Mesothelial cell of epicardium (in vitro differentiated cells): ENCODE measurements at places on chromosomes 3 and 15. TPM values are rescaled to one million over a fixed set of nuclear protein-coding genes. Genes with fewer than 3 reads are reported as not detected.
A peak's percentile ranks its signal among the peaks of the same experiment; 100 is the strongest.

DNA sequence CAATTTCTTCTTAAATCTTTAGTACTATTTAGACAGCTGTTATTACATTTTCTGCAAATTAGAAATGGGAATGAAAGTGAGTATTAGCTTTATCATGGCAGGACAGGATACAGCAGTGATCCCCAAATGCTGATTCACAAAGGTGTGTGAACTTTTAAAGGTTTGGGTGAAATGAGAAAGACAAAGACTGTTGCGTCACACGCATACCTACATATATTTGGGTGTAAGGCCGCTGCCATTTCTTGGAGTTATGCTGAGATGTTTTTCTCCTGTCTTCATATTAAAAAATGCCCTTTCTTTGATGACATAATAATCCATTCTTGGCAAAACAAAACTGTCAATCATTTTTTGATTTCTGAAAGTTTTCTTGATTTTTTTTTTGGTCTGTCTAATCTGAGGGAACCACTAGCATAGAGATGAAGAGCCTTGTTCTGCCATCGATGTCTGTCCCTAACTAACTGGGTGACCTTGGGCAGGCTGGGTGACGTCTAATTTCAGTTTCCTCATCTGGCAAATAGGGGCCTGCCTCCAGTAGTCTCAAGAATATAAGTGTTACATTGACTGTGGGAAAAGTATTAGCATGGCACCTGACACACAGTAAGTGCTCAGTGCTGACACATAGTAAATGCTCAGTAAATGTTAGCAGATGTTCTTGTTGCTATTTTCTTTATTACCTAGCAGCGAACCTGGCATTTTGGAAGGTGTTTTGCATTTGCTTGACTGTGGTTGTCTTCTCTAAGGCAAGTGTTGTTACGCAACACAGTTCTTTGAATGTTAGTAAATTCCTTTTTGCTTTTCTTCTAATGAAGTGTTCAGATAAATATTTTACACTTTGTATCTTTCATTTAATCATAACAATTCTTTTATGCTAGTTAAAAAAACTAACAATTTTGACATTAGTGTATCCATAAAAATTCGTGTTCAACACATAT lies 5.0 kb downstream of the MITF start:
- H3K36me3 ChIP-seq = no peaks in the 10 kb centered on the region
- no peak for DNase-seq
- peaks cover 14% of the 10 kb centered on the region for H3K4me1 ChIP-seq
- peaks cover 15% of the 10 kb centered on the region for H3K27me3 ChIP-seq

Gene SCAANT1
- total RNA-seq = not detected in 3 replicates

Gene KCNMB2
- total RNA-seq = 2.9 to 3.9 TPM (median 3.0 TPM) in 3 replicates

DNA sequence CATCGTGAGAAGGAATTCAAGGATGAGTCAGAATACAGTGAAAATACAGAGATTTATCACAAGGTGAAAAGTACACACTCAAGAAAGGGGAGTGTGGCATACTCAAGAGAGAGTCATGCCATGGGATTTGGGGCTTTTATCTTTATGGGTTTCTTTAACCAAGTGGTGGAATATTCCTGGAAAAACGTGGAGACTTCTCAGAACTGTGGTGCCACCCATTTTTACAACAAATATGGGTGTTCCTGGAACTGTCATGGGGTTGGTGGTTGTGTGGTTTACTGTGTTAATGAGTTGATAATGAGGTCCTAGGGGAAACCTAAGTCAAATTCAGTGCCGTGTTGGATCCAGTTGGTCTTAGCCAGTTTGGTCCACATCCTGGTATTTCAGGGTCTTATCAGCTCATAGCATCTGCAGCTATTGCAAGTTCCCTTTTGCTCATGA lies 497.2 kb downstream of the GABRG3 start:
- no peak overlapping the region for H3K4me3 ChIP-seq
- DNase-seq = no peak
- H3K4me1 ChIP-seq = peaks cover 2% of the 10 kb centered on the region
- no peak overlapping the region for H3K27ac ChIP-seq

DNA sequence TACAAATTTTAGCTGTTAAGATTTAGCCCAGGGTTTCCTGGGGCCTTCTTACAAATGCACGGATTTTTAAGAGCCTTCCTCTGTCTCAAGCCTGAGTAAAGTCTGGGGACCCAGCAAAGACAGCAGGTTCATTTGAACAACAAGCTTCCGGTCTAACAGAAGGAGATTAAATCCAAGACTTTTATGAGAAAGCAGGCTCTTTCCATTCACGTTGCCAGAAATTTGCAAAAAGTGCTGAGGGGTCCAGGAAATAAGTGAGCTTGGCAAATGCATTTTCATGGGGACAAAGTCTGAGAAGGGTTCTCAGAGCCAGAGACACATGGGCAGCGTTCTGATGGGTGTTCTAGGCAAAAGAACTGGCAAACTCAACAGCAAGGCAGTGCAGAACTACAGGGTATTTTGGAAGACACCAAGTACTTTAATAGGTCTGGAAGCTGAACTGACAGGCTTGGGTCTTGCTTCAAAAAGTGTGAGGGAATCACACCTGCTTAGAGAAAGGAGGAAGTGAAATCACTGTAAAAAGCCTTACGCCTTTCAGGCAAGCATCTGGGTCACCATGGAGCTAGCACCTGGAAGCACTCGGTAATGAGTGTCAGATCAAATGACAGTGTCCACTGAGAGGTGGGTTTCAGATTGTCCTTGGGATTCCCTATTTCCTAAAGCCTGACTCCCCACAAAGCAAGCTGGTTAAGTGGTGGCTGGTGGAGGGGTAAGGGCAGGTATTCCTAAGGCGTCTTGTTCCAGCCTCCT lies 115.8 kb upstream of the ARHGEF3 start:
- peaks cover 3% of the 10 kb centered on the region for H3K27me3 ChIP-seq
- H3K4me3 ChIP-seq = no peak overlapping the region
- peaks cover 43% of the 10 kb centered on the region for H3K4me1 ChIP-seq
- DNase-seq = no peak
- peaks cover 2% of the 10 kb centered on the region for H3K36me3 ChIP-seq

DNA sequence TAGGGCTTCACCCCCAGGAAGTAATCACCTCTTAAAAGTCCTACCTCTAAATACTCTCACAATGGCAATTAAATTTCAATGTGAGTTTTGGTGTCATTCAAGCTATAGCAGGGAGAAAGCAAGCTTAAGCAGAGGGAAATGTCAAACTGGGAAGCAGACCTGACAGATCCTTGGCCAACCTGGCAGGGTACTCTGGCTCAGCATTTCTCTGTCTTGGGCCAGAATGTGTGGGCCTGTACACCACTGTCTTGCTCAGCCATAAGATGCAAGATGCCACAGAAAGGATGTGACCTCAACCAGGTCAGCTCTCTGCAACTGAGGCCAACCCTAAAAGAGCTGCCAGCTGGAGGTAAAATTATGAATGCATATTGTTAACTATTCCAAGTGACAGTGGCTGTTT lies 130.6 kb upstream of the CMC1 start:
- H3K4me3 ChIP-seq = no peak overlapping the region
- no peak overlapping the region for H3K27ac ChIP-seq
- H3K36me3 ChIP-seq = no peaks in the 10 kb centered on the region
- DNase-seq = no peak
- H3K4me1 ChIP-seq = no peaks in the 10 kb centered on the region

- H3K36me3 ChIP-seq = no peaks in the 10 kb centered on the region
- H3K27me3 ChIP-seq = peaks cover 42% of the 10 kb centered on the region
- DNase-seq = no peak
- no peak overlapping the region for H3K4me3 ChIP-seq
- no peak overlapping the region for H3K27ac ChIP-seq
- H3K4me1 ChIP-seq = peaks cover 43% of the 10 kb centered on the region
Observed at GRCh38 chr3:155747286-155747945, 2.5 kb upstream of the PLCH1 start.

GRCh38 chr15:68284616-68285258 lies 7.2 kb downstream of the FEM1B start:
- H3K27me3 ChIP-seq = no peaks in the 10 kb centered on the region
- peaks cover 42% of the 10 kb centered on the region for H3K4me1 ChIP-seq
- peaks cover 28% of the 10 kb centered on the region for H3K36me3 ChIP-seq
- H3K4me3 ChIP-seq = no peak overlapping the region
- no peak for DNase-seq
- H3K27ac ChIP-seq = no peak overlapping the region

Gene GOLGA8G
- total RNA-seq = not detected in 3 replicates

Gene POLQ
- total RNA-seq = 4.2 to 6.2 TPM (median 4.9 TPM) in 3 replicates

DNA sequence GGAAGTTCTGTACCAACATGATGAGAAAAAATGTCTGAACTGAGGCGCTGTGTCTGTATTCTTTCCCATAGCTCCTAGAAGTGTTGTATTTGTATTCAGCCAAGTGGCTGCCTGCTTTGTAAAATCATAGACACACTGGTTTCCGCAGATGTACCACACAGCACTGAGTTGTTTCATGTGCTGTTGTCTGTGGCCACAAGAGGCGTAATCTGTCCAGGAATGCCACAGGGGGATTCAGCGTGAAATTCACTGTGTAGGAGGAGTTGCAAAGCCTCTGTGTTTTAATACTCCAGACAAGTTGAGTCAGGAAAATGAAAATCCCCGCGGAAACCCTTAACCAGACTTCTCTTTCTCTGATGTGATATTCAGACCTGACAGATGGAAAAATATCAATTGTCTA lies 462.2 kb downstream of the NSUN3 start:
- no peak for DNase-seq
- no peaks in the 10 kb centered on the region for H3K36me3 ChIP-seq
- peak overlapping the region; percentile 21 for H3K27ac ChIP-seq
- H3K4me1 ChIP-seq = peaks cover 29% of the 10 kb centered on the region
- H3K27me3 ChIP-seq = no peaks in the 10 kb centered on the region
- H3K4me3 ChIP-seq = peak overlapping the region; percentile 7

Gene TRIM42
- total RNA-seq = not detected in 3 replicates

Gene P3H2
- total RNA-seq = 14.8 to 17.2 TPM (median 15.8 TPM) in 3 replicates

- H3K36me3 ChIP-seq = peaks cover 46% of the 10 kb centered on the region
- no peak overlapping the region for H3K27ac ChIP-seq
- no peaks in the 10 kb centered on the region for H3K27me3 ChIP-seq
- H3K4me1 ChIP-seq = no peaks in the 10 kb centered on the region
- no peak overlapping the region for H3K4me3 ChIP-seq
- no peak for DNase-seq
Observed at GRCh38 chr3:97948351-97949109, 23.7 kb downstream of the RIOX2 start.

- H3K4me1 ChIP-seq = no peaks in the 10 kb centered on the region
- H3K27ac ChIP-seq = no peak overlapping the region
- DNase-seq = no peak
- H3K27me3 ChIP-seq = no peaks in the 10 kb centered on the region
Observed at GRCh38 chr15:43538091-43538490, 20.7 kb downstream of the MAP1A start.

- H3K4me1 ChIP-seq = peaks cover 8% of the 10 kb centered on the region
- H3K27ac ChIP-seq = no peak overlapping the region
- H3K27me3 ChIP-seq = peaks cover 28% of the 10 kb centered on the region
- H3K4me3 ChIP-seq = no peak overlapping the region
Observed at GRCh38 chr3:14625443-14625842, 26.1 kb upstream of the CCDC174 start.

Gene LTF
- not detected in 3 replicates for total RNA-seq

Gene FBXW12
- total RNA-seq = 0.47 to 0.66 TPM (median 0.51 TPM) in 3 replicates

DNA sequence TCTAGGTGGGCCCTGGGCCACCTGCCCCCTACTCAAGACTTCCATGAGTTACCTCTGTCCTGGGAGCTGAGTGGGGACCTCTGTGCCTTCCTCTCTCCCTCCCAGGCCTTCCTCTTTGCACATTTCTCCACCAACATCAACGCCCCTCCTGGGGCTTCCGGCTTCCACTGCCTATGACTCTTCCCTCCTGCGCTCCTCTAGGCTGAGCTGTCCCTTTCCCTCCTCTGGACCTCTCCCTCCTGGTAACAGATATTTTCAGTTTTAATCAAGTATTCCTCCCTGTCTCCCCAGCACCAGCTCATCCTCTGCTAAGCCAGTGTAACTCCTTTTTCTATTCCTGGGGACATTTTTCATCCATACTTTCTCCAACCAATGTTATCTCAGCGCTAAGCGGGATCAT lies 160.4 kb downstream of the RAB11A start:
- no peaks in the 10 kb centered on the region for H3K36me3 ChIP-seq
- DNase-seq = no peak
- H3K27ac ChIP-seq = no peak overlapping the region
- H3K27me3 ChIP-seq = no peaks in the 10 kb centered on the region
- no peak overlapping the region for H3K4me3 ChIP-seq

Gene ATP1B3
- total RNA-seq = 139 to 154 TPM (median 149 TPM) in 3 replicates

DNA sequence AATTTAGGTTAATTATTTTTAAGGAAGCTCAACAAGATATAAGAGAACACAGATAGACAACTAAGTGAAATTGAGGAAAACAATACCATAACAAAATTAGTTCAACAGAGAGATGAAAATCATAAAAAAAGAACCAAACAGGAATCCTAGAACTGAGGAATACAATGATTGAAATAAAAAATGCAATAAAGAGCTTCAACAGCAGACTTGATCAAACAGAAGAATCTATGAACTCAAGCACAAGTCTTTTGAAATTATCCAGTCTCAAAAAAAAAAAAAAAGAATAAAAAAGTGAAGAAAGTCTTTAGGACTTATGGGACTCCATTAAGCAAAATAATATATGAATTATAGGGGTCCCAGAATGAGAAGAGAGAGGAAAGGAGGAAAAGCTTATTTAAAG lies 42.0 kb upstream of the GNB4 start:
- no peaks in the 10 kb centered on the region for H3K4me1 ChIP-seq
- H3K27ac ChIP-seq = no peak overlapping the region
- no peak for DNase-seq
- H3K27me3 ChIP-seq = no peaks in the 10 kb centered on the region
- peaks cover 4% of the 10 kb centered on the region for H3K36me3 ChIP-seq
- H3K4me3 ChIP-seq = no peak overlapping the region

- no peak overlapping the region for H3K27ac ChIP-seq
- no peak for DNase-seq
- no peaks in the 10 kb centered on the region for H3K36me3 ChIP-seq
- no peak overlapping the region for H3K4me3 ChIP-seq
- H3K27me3 ChIP-seq = peaks cover 6% of the 10 kb centered on the region
Observed at GRCh38 chr3:179455954-179456353, 4.7 kb upstream of the GNB4 start.

- H3K27me3 ChIP-seq = no peaks in the 10 kb centered on the region
- no peak overlapping the region for H3K4me3 ChIP-seq
- H3K36me3 ChIP-seq = no peaks in the 10 kb centered on the region
- peaks cover 37% of the 10 kb centered on the region for H3K4me1 ChIP-seq
Observed at GRCh38 chr15:40053079-40053830, 14.3 kb upstream of the SRP14 start.

Gene CYP8B1
- not detected in 3 replicates for total RNA-seq

Gene NPAP1
- 0.47 to 0.60 TPM (median 0.51 TPM) in 3 replicates for total RNA-seq

Gene MRPL46
- total RNA-seq = 18.6 to 19.2 TPM (median 18.9 TPM) in 3 replicates

Gene TRIM59
- 20.1 to 23.0 TPM (median 21.1 TPM) in 3 replicates for total RNA-seq

Gene NANOGP8
- total RNA-seq = 0.86 to 1.2 TPM (median 0.91 TPM) in 3 replicates

Gene CPEB1
- 0.40 to 0.69 TPM (median 0.63 TPM) in 3 replicates for total RNA-seq

- no peak overlapping the region for H3K4me3 ChIP-seq
- peak overlapping the region; percentile 91 for H3K27ac ChIP-seq
- DNase-seq = no peak
- H3K27me3 ChIP-seq = no peaks in the 10 kb centered on the region
Observed at GRCh38 chr15:64589435-64590084, 129.2 kb downstream of the ZNF609 start.

Gene MYO5C
- total RNA-seq = 19.9 to 23.1 TPM (median 23.0 TPM) in 3 replicates

- no peaks in the 10 kb centered on the region for H3K36me3 ChIP-seq
- no peak overlapping the region for H3K27ac ChIP-seq
- H3K4me3 ChIP-seq = no peak overlapping the region
- no peak for DNase-seq
- H3K27me3 ChIP-seq = no peaks in the 10 kb centered on the region
- peaks cover 6% of the 10 kb centered on the region for H3K4me1 ChIP-seq
Observed at GRCh38 chr3:835096-835495, 257.7 kb upstream of the CNTN6 start.
